RWPE1 (cell line): ENCODE measurements at places on chromosomes 3 and 15.

DNA sequence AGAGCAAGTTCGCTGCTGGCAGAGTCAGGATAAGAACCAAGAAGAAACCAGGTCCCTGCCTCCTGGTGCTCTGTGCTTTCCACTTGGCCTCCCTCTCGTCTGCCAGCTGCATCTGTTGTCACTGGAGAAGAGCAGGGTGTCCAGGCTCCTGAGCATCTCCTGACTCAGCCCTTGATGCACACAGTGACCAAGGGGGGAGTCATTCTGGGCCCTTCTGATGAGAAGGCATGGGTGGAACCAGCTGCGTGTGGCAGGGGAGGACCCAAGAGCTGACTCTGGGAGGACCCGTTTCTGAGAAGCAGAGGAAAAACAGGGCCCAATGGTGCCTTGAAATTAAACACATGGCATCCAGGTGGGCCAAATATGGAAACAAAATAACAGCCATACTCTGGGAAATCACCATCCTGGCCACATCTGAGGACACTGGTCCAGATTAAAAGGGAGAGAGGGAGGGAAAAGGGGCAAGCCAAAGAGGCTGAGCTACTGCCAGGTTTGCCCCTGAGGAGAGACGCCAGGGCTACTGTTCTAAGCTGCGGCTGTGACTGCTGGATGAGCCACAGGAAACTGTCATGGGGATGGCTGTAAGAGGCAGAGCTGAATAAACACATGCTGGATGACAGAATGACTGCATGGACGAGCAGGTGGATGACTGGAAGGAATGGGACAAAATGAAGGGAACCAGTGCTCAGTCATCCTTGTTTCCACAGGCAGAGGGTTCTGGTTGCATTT lies 58.1 kb upstream of the CA12 start:
- no peak for DNase-seq

DNA sequence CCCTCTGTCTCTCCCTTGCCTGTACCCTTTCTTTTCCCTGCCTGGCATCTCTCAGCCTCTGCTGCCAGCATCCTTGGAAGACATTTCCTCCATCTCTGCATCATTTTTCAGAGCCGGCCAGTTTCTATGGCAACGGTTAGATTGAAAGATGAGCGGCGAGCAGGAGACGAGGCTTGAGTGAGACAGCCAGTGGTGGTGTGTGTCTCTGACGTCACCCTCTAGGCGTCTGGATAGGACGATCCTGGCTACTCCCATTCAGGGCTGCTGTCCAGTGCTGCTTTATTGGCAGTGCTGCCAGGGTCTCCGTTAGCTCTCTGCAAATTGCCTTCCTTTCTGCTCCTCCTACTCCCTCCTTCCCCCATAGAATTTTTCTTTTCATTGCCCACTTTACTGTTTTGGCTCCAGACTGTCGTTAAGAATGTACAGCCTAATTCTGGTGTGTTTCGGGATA lies 57.9 kb downstream of the TRAK1 start:
- DNase-seq = peak; percentile 33

DNA sequence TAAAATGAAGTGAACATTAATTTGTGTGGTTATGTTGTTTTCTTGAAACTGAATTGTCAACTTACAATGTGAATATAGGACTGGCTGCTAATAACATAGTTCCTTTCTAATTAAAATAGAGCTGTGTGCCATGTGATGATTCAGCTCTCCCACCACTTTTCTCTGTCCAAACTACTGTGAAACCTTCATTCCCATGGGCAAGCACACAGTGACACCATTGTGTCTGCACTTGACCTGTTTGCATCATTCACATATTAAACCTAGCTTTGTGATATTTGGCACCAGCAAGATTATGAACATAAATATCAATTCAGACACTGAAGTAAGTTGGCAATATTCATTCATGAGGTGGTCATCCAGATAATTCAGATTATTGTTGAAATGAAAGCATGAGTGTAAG lies 78.8 kb upstream of the TCF12 start:
- no peak for DNase-seq

DNA sequence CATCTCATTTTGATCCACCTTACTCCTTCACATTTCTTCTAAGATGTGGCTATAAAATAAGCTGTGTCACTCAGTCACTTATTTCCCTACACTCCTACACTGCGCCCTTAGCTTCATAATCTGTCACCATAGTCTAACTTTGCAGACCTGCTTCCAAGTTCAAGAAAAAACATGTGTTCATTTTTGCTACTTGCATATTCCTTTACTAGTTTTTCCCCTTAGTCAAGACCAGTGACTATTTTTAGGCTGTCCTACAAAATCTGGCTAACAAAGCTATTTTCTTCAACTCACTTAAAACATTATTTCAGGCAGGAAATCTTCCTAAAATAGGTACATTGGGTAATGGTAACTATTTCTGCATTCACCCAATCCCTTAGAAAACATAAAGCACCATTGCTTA lies 272.5 kb downstream of the TBC1D5 start:
- DNase-seq = no peak

- no peak for DNase-seq
Observed at GRCh38 chr3:46538803-46539442, 27.2 kb downstream of the LRRC2 start.

GRCh38 chr3:137103739-137104138 lies 146.0 kb downstream of the IL20RB start:
- DNase-seq = no peak
